ENCODE measurements at places on chromosomes 12 and 14.

- no peak for DNase-seq
These were observed 14.6 kb upstream of the TCTN1 start for GRCh38 chr12:110599334-110599733.

- DNase-seq = no peak
These were observed 802.7 kb downstream of the SLC16A7 start for GRCh38 chr12:60398547-60398946.

GRCh38 chr12:45223868-45224267 is 8.0 kb downstream of the ANO6 start:
- no peak for DNase-seq

DNA sequence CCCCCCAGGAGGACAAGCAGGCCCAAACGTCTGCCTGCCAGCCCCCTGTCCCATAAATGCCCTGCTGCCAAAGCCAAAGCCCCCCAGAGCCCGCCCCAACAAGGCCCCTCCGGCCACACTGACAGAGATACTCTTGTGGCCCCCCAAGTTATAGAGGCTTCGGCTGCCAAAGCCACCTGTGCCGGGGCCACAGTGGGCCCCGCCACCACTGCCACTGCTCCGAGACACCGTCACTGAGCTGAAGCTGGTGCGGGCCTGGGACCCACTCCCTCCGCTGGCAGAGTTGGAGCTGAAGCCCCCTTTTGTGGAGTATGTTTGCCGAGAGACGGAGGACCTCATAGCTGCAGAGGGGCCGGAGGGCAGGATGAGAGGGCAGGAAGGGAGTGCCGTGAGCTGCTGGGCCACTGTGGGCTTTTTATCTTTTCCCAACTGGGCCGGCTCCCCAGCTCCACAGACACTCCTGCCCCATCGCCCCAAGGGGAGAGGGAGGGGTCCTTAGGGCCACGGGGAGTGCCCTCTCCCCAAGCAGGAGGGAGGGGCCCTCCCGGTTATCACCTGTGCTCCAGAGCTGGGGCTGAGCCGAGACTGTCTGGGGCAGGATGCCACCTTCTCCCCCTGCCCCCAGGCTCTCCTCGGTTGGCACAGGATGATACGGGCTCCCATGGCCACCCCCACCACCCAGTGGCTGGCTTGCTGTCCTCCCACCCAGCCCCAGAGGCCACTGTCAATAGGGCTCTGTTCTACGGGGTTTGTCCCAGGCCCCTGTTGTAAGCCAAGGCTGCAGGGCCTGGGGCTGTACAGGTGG is at the start of gene KRT79:
Gene KRT79 (minus strand): TSS at position 390 of the 805 bp plus-strand sequence. CDS start 51 bp downstream, at position 339.
- DNase-seq = no peak

- DNase-seq = no peak
These were observed 26.9 kb downstream of the C12orf42 start for GRCh38 chr12:103468837-103469236.

- DNase-seq = no peak
These were observed 707.8 kb downstream of the FLRT2 start for GRCh38 chr14:86237733-86238132.

- DNase-seq = no peak
These were observed 1.6 kb upstream of the KRT74 start for GRCh38 chr12:52575256-52575655.
